ENCODE measurements at places on chromosomes 5 and 9. TPM values are rescaled to one million over a fixed set of nuclear protein-coding genes. Genes with fewer than 3 reads are reported as not detected.

The MLANA gene
- total RNA-seq: not detected

The NMUR2 gene
- not detected for total RNA-seq

The SPATA9 gene
- total RNA-seq: not detected

The C7 gene
- total RNA-seq: not detected

The GABRP gene
- total RNA-seq: not detected

The HBEGF gene
- total RNA-seq: 82.6 TPM

The CD72 gene
- total RNA-seq: not detected

The SNX2 gene
- total RNA-seq: 30.5 TPM
